Thyroid gland (tissue), 4 donors: ENCODE measurements at places on chromosomes 13 and 19.

DNA sequence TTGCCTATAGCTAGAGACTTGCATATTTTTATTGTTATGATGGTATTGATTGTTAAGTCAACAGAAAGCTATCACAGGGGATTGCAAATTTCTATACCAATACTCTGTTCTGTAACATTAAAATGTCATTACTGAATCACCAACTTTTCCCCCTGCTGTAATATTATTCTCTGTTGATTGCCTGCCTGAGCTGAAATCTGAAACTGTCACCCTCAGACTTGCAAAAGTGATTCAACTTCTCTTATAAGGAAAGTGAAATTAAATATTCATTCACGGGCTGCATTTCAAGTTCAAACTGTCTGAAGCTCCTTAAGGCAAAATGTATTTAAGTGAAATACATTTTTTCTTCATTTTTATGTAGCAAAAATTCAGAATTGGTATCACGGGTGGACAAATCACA, 723.2 kb downstream of the PCDH9 start:
- no peak for DNase-seq

GRCh38 chr19:1864480-1865171, 1.2 kb upstream of the KLF16 start:
- peak; percentile 58 for DNase-seq

DNA sequence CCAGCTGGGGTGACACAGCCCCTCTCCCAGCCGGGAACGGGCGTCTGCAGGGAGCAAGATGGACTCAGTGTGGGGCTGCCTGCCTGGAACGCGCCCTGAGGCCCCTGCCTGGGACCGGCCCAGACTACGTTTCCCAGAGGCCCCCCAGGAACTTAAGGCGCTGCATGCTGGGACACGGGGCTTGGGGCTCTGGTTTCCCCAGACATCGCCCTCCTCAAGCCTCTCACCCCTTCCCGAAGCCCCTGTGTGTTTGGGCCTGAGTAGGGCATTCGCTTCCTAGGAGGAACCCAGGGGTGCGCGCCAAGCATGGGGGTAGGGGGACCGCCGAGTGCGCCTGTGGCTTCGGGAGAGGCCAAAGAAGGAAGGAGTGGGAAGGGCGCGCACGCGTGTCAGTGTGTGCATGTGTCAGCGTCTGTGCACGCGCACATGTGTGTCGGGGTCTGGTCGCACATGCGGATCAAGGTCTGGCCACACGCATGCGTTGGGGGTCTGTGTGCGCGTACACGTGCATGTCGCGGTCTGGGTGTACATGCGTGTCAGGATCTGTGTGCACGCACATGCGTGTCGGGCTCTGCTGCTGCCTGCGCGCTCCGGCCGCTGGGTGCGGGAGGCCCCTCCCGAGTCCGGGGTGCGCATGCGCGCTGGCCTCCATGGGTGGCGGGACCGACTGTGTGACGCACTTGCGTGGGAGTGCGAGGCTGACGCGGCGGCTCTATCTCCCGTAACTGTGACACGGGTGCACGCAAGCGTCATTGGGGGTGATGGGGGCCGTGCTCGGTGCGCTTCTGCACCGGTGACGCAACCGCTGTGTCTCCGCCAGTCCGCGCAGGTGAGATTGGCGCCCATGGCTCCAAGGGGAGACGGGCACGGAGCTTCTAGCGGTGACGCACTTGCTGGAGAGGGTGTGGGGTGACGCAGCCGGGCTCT, 16.2 kb downstream of the ZNF331 start:
- DNase-seq = peak; percentile 79

GRCh38 chr13:23440821-23441618, 7.5 kb upstream of the SACS start:
- DNase-seq = no peak

DNA sequence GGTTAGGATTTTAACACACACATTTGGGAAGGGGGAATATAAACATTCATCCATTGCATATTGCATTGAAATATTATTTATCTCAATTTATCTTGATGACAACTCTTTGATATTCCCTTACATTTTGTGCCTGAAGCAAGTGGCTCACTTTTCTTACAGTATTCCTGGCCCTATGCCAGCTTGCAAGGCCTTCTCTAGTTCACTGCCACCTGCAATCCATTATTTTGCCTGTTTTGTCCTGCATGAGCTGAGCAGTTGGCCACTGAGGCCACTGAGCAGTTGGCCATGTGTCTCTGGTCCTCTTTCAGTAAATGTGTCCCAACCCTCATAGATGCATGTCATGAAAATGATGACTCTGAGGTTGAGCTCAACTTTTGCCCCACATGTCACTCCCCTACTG, 49.8 kb downstream of the CBY2 start:
- DNase-seq = no peak

DNA sequence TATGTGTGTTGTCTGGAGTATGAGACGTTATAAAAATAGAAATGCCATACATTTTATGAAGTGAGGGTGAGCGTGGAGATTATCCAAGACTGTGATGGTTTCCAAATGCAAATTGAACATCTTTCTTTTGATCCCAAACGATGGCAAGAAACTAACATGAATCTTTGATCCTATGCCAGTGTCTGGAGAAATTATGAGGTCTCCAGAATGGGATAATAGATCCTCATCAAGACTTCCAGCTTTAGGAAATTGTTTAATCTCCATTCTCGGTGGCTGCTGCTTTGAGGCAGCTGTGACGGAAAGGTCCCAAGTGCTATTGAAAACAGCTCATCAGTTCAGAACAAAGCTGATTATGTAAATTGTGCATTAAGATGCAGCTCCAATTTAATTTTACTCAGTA, 30.8 kb downstream of the CBY2 start:
- no peak for DNase-seq

GRCh38 chr13:110421061-110421460, 114.0 kb downstream of the COL4A2 start:
- no peak for DNase-seq

GRCh38 chr19:45150751-45151281, 10.0 kb downstream of the NKPD1 start:
- no peak for DNase-seq
